Sigmoid colon (tissue), 7 donors: ENCODE measurements at places on chromosomes 7 and 10. TPM values are rescaled to one million over a fixed set of nuclear protein-coding genes. Genes with fewer than 3 reads are reported as not detected.
A peak's percentile ranks its signal among the peaks of the same experiment; 100 is the strongest.

DNA sequence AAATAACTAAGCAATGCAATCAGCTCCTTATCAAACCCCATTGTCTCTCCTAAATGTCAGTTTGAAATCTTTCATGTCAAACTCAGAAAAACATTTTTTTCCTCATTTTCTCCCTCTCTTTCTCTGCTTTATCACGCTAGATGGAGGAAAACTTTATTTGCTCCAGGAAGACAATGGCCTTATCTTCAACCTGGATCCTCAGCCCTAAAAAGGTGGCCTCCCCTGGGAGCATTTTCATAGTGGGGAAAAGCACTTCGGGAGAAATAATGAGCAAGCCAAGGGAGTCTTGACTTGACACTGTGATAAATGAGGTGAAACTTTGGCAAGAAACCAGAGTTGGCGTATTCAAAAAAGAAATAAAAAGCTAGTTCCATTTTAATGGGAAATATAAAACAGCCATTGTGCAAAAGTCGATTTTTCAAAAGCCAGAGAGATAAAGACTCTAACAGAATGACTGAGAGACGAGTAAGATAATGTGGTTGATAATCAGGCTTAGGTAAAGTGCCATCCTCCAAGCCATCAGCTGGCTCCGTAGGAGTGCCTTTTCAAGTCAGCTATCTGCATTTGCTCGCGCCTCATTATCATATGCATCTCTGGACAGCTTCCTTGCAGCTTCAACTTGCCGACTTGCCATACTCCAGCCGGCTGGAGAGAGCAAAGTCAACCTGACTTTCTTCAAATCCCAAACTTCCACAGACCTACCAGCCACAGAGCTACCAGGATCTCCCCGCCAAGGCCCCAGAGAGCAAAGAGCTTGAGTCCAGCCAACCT, 19.9 kb downstream of the HABP2 start:
- no peak for DNase-seq

GRCh38 chr7:64463636-64464375, 99.1 kb downstream of the ZNF680 start:
- DNase-seq, result peak; percentile 78

- DNase-seq, result no peak
Measured at GRCh38 chr7:54544527-54545240, 2.5 kb downstream of the VSTM2A start.

HILPDA gene
- total RNA-seq, result 10.9 TPM

DNA sequence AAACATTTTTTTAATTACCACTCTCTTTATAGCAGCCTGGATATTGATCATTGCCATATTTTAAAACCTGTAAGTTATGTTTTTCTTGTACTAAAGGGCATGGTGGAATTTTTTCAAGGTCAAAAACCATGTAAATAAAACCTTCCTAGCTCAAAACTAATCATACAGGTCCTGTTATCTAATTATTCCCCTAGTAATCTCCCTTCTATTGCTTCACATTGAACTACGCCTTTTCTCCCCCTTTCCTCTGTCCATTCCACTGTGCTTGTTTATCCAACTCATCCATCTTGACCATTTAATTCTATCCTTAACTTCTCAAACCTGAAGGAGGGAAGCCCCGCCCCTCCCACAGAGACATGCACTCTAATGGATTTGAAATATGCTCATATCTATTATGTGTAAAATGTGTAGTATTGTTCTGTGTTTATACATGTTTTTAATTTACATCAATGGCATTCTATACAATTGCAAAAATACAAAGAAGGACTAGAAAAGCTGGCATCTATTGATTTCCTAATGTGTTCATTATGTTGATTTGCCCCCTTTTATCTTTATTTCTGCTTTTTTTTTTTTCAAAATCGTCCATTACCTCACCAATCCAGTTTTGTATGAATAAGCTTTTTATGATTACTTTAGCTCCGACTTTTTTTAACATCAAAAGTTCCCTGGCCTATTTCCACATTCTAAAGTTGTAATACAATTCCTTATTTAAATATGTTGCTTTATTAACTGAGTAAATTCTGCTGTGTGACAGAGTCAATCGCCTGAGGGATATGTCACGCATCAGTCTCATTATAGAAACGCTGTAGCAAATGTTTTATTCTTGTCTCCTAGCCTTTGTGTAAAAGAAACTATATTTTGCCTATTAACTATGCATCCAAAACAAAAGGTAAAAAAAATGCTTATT, 61.0 kb downstream of the MET start:
- DNase-seq, result no peak

UPK3B gene
- 0.27 TPM for total RNA-seq

PLEKHS1 gene
- not detected for total RNA-seq

RARRES2 gene
- total RNA-seq, result 342 TPM

- DNase-seq, result no peak
Measured at GRCh38 chr10:125627646-125628045, 55.3 kb downstream of the TEX36 start.

- DNase-seq, result no peak
Measured at GRCh38 chr10:63261496-63261895, 128.4 kb downstream of the NRBF2 start.

FGFBP3 gene
- total RNA-seq, result 0.16 TPM

DNA sequence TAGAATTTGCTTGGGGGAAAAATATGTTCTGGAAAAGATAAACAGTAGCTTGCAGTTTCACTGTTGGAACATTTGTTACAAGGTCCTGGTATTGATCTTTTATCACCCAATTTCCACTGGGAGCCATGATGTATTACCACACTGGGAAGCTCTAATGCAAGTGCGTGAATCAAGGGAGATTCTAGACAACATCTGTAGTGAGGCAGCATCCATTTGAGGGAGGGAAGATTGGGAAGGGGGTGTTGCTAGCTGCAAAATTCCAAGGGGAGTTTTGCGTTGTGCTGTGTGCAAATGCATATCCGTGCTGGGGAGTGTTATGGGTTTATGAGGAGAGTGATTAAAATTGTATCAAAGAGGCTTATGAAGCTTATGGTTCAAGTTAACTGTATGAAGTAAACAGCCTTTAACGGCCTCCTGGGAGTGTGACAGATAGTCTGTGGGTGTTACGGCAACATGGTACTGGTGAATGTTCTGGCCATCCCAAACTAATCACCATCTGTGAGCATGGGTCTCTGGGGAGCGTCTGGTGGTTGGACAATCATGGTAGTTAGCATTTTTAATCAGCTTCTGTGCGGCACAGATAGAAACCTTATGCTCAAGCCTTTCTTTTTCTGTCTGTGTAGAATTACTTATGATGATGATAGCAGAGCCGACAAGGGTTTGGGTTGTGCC, 601.9 kb upstream of the GALNT17 start:
- no peak for DNase-seq

HMX2 gene
- total RNA-seq, result not detected

POU6F2 gene
- not detected for total RNA-seq

DNA sequence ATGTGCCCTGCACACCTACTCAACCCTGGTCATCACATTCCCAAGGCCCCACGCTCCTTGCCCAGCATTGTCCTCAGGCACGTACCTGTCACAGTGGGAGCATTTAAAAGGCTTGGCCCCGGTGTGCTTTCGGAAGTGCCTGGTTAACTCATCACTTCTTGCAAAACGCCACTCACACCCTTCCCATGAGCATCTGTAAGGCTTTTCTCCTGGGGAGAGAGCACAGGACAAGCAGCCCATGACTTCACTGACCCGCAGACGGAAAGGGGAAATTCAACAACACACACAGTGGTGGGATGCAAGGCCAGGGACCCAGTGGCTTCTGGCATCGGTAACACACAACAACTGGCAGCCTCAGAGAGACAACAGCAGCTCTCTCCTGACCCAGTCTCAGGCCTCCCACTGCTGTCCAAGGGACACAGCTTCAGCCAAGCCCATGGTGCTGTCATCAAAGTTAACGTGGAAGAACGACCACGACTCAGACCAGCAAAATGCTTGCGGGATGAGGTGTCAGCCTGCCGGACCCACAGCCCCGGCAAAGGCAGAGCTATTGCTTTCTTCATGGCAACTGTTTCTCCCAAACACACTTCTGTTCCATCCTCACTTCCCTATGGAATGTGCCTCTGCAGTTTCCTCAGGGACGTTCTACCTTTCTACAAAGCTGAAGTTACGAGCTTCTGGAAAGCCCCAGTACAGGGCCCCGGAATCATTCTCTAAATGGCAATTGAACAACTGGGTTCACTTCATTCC, 4.8 kb downstream of the KLF6 start:
- DNase-seq, result no peak

GRCh38 chr10:103458720-103459119, at the start of gene CALHM1:
CALHM1 (minus strand) TSS chr10:103458900; CDS start chr10:103458751, 149 bp downstream.
- DNase-seq, result no peak

GRCh38 chr7:137981668-137982067, 20.2 kb downstream of the CREB3L2 start:
- DNase-seq, result no peak

DNA sequence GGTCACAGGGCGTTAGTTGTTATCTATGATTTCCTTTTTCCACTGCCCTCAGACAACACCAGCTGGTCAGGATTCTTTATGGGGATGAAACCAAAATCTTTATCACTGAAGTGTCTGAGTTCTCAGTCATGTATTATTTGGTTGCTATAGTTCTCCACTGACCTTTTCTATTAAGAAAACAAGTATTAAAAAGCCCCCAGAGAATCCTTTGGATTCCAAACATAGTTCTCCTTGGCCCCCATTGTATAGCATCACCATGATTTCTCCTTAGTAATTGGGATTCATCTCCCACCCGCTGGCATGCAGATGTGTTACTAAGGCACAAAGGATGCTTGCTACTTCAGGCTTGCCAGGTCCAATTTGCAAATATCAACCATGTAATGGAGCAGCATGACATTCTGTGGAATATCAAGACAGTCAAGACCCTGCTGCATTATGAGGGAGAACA, 94.3 kb downstream of the IQUB start:
- no peak for DNase-seq

ANKRD2 gene
- not detected for total RNA-seq

- no peak for DNase-seq
Measured at GRCh38 chr7:71165708-71166107, 33.8 kb downstream of the GALNT17 start.

DNA sequence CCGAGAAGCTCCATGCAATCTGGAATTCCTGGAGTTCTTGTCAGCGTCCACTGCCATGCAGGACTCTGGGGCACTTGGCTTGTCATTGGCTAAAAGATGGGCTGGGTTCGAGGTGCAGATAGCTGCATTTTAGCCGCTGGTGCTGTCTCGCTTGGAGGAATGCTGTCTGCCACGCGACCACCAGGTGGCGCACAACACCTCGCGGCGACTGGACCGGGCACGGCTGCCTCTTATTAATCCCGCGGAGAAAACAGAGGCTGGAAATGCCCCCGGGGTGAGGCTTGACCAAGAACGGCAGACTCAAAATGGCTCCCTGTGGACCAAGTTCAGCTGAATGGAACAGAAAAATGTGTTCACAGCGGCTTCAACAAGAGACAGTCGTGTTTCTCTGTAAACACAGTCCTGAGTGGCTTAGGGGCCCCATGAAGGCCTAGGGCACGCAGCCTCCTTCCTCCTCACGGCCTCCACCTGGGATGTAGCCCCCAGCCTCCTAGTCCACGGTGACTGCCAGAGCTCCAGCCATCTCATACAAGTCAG, 46.2 kb downstream of the AOC1 start:
- peak; percentile 91 for DNase-seq

DNA sequence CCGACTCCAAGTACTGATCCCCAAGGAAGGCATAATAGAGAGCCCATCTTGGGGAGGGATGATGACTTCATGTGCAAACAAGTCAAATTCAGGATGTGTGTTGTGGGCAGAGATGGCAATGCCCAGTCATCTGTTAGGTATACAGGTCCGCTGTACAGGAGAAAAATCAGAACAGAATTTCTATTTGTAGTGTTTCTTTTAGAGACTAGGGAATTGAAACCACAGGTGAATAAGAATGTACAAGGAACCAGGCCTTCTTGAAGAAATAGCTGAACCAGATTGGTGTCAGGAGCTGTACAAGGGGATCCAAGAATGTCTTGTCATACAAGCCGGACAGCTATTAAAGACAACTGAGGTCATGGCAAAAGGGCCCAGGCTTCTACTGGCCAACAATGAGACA, 147.9 kb downstream of the PFKFB3 start:
- DNase-seq, result no peak

GRCh38 chr7:157601530-157601929, 264.7 kb downstream of the DNAJB6 start:
- peak; percentile 44 for DNase-seq
